ENCODE measurements at places on chromosomes 11 and 22.

DNA sequence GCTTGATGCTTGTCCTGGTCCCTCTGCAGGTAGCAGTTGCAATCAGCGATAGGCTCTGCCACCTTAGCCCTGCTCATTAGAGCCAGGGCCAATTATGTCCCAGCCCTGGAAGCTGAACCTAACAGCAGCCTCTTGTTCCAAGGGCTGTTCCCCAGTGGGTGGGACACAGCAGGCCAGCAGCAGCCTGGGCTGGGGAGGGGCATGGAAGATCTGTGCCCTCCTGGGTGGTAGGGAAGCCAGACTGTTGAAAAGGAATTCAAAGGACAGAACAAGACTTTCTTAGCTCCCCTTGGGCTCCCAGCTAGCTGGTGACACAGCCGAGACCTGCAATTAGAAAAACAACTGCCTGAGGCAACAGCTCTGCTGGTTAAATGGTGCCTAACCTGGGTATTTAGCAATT is 17.4 kb downstream of the DRD2 start:
- no peak for DNase-seq

DNA sequence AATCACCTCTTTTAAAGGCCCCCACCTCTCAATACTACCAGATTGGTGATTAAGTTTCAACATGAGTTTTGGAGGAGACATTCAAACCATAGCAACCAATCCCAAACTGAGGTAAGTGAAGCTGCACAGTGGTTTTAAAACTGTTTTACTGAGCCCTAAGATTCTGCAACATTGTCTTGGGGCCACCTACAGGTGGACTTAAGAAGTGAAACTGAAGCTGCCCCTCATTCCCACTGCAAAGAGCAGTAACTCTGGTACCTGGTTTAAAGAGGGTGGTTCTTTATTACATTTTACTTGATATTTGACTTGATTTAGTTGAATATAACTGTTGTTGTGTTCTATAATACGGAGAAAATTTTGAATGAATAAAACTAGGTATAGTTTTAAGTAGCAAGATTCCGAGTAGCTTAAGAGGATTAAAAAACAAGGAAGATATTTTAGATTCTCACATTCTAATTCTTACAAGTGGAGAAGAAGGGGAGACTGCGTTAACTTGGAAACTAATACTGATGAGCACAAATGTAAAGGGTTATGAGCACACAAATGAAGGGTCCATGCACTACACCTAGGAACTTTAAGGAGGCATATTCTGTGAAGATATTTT is 26.7 kb downstream of the SYT9 start:
- DNase-seq = peak; percentile 40

- DNase-seq = no peak
These were observed 983.5 kb downstream of the BRD1 start for GRCh38 chr22:48844056-48844675.

DNA sequence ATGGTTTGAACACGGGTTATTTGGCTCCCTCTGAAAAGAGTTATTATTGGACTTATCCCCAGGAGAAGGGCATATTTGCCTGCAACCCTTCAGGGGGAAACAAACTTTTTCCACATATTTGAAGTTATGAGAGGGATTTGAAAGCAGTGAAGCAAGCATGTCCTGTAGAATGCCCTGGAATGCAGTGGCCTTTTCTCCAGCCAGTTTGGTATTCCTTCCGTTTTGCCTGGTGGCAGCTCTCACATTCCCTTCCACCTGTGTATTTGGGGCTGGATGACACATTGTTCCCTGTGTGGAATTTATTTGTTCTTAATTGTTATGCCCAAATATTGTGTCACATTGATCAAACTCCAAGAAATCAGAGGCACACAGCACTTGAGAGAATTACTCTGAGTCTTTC is 59.0 kb downstream of the OSBP2 start:
- DNase-seq = no peak

GRCh38 chr22:28132466-28132865 is 213.4 kb upstream of the PITPNB start:
- no peak for DNase-seq

GRCh38 chr11:31236143-31236542 is 133.4 kb downstream of the DCDC1 start:
- no peak for DNase-seq

- no peak for DNase-seq
These were observed 563.0 kb downstream of the MIAT start for GRCh38 chr22:27220339-27220738.

DNA sequence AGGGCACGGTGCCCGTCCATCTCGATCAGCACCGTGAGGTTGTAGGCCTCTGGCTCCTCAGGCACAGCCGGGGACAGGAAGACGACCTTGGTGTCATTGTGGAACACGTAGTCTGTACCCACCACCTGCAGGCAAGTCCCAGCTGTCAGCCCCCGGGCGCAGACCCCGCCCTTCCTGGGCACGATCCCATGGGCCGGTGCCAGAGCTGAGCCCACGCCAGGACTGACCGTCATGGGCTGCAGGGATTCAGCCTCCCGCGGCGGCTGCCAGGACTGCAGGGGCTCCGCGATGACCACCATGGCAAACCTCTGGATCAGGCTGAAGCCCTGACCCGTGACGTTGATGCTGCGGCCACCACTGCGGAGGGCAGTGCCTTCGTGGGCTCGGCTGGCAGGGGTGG is 11.8 kb upstream of the MAPK11 start:
- no peak for DNase-seq

Measured in GM13976 (cell line).